SJSA1 (cell line): ENCODE measurements at places on chromosomes 16 and 17. TPM values are rescaled to one million over a fixed set of nuclear protein-coding genes. Genes with fewer than 3 reads are reported as not detected.

CNTD1 gene
- total RNA-seq = 0.18 TPM in 1 of 2 replicates, not detected in the other

- no peak for DNase-seq
Measured at GRCh38 chr16:5234295-5235050, 136.9 kb upstream of the EEF2KMT start.

GRCh38 chr16:28609631-28610594 lies at the start of gene SULT1A1:
TSS of gene SULT1A1 (minus strand) at chr16:28610044. CDS start at chr16:28608855, 1,189 bp downstream.
- no peak for DNase-seq

DNA sequence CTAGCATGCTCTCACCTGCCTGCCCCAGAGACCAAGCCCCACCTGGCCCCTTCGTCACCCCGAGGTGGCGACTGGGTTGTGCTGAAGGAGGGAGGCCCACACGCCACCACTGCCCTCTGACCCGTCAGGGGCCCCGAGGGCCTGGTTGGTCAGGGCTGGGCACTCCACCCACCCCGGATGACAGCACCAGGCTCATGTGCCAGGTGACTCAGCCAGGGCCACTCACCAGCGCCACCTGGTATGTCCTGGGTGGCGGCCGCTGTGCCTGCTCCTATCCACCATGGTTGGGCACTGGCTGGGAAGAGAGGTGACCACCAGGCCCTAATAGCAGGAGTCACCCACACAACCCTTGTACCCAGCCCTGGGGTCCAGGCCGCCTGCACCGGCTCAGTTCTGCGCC lies 68.9 kb downstream of the JPH3 start:
- DNase-seq = no peak
